A549 (cell line): ENCODE measurements at places on chromosomes 16 and 17. TPM values are rescaled to one million over a fixed set of nuclear protein-coding genes. Genes with fewer than 3 reads are reported as not detected.

The CFAP97D1 gene
- 0.03 to 0.04 TPM in 2 of 3 replicates, not detected in the other for polyA plus RNA-seq

The NLRC3 gene
- polyA plus RNA-seq, result 0.03 TPM in 1 of 3 replicates, not detected in the others

DNA sequence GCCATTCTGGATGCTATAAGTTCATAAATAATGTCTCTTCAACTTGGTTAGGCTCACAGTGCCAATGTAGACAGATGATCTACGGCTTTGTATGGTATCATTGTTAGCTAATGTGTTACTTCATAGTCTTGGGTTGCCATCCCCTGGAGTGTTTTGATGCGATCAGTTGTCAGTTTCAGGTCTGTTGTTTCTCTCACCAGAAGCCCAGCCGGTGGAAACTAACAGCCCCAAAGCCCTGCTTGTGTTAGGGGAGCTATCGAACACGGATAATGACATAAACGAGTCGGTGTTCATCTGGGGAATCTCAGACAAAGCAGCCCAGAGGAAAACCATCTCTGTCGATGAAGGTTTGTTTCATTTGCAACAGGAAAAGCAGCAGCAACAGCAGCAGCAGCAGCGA lies 107.4 kb upstream of the ANKFN1 start:
- DNase-seq, result no peak

DNA sequence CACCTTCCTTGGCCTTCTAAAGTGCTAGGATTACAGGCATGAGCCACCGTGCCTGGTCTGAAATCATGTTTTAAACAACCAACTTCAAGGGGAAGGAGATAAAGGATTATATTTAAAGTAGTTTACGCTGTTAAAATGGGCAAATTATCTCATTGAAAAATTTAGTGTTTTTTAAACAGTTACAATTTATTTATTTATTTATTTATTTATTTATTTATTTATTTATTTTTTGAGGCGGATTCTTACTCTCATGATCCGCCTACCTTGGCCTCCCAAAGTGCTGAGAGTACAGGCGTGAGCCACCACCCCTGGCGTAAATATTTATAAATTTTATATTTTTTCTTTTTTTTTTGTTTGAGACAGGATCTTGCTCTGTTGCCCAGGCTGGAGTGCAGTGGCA lies 22.2 kb downstream of the CDK12 start:
- DNase-seq, result no peak

The KCNJ16 gene
- polyA plus RNA-seq, result 0.59 to 0.87 TPM (median 0.84 TPM) in 3 replicates

The SNAI3 gene
- polyA plus RNA-seq, result 0.05 to 0.08 TPM in 2 of 3 replicates, not detected in the other

- no peak for DNase-seq
Measured at GRCh38 chr17:82587234-82588086, 60.8 kb downstream of the WDR45B start.

DNA sequence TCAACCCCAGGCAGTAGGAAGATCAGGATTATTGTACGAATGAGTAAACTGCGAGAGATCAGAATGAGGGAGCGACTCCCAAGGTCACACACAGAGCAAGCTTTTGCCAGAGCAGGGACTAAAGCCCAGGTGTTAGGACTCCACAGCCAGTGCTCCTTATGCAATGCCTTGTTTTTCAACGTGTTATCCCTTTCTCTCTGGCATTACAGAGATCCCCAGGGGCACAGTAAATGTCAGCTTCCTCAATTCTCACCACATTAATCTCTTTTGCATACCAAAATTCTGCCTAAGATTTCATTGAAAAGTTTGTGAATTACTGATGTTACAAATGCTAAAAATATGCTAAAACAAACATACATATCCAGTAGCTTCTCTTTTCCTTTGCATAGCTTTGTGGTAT lies 68.1 kb upstream of the CES5A start:
- no peak for DNase-seq

The VMO1 gene
- 0.39 to 1.1 TPM (median 0.81 TPM) in 3 replicates for polyA plus RNA-seq
